Stimulated activated CD4-positive, alpha-beta T cell treated with anti-CD3 and anti-CD28 coated beads, Interleukin-1b, Interleukin-23, amount 100 ng/mL, for 4 hours (primary cell): ENCODE measurements at places on chromosomes 7 and 10.

GRCh38 chr7:150927956-150928344 lies 50.2 kb downstream of the KCNH2 start:
- no peak for DNase-seq

DNA sequence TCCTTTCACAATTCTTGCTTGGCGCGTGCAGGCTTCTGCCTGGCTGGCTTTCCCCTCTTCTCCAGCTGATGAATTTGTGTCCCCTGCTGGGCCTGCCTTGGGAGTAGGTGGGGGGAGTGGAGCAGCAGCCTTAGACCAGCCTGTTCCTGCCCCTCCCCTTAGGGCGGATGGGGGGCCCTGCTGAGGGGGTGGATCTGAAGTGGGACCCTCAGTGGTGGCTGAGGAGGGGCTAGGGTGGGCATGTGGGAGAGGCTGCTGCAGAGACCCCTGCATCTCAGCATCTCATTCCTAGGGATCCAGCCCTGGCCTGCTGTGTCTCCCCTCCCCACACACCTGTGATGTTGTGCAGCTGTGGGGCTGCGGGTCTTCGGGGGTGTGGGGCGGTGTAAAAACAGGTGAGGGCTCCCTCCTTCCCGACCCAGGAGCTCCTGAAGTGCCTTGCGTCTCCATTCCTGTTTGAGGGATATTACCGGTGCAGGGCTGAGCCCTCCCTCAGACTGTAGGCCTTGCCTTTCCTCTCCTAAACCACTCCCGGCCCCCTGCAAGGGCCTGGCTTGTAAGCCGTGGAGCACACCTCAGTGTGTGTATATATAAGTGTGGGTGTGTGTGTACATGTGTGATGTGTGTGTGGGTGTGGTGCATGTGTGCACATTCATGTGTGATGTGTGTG lies 24.7 kb downstream of the ADCYAP1R1 start:
- DNase-seq, result no peak

GRCh38 chr10:78464856-78465267 lies 431.2 kb downstream of the RPS24 start:
- no peak for DNase-seq

- DNase-seq, result no peak
Measured at GRCh38 chr7:4751398-4751947, 23.9 kb upstream of the AP5Z1 start.

- no peak for DNase-seq
Measured at GRCh38 chr10:33434933-33435332, 100.5 kb upstream of the NRP1 start.

GRCh38 chr7:149071182-149071635 lies 19.3 kb downstream of the ZNF786 start:
- DNase-seq, result no peak

GRCh38 chr7:82616059-82616728 lies 172.6 kb upstream of the CACNA2D1 start:
- no peak for DNase-seq

- no peak for DNase-seq
Measured at GRCh38 chr7:156004265-156005201, 192.3 kb upstream of the SHH start.
